Kasumi-1 (cell line): ENCODE measurements at places on chromosomes 7 and 10.

- no peak for DNase-seq
These were observed 50.8 kb downstream of the PHYHIPL start for GRCh38 chr10:59227136-59227673.

- DNase-seq: no peak
These were observed 84.2 kb downstream of the PAXIP1 start for GRCh38 chr7:154918741-154919140.

DNA sequence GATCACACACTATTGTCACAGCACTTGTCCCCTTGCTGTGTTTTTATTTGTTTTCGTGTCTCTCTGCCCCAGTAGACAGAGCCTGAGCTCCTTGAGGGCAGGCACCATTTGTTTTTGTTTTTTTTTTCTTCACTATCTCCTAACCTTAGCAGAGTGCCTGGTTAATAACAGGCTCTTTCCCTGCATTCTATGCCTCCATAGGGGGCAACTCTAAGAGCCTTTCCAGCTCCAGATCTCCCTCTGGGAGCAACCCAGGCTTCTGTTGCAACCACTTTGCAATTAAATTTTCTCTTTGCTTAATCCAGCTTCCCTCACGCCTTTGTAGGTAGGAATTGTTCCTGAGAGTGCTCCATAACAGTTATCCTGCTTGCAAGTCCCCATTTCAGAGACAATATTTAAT, 148.4 kb downstream of the PLXDC2 start:
- DNase-seq: no peak

DNA sequence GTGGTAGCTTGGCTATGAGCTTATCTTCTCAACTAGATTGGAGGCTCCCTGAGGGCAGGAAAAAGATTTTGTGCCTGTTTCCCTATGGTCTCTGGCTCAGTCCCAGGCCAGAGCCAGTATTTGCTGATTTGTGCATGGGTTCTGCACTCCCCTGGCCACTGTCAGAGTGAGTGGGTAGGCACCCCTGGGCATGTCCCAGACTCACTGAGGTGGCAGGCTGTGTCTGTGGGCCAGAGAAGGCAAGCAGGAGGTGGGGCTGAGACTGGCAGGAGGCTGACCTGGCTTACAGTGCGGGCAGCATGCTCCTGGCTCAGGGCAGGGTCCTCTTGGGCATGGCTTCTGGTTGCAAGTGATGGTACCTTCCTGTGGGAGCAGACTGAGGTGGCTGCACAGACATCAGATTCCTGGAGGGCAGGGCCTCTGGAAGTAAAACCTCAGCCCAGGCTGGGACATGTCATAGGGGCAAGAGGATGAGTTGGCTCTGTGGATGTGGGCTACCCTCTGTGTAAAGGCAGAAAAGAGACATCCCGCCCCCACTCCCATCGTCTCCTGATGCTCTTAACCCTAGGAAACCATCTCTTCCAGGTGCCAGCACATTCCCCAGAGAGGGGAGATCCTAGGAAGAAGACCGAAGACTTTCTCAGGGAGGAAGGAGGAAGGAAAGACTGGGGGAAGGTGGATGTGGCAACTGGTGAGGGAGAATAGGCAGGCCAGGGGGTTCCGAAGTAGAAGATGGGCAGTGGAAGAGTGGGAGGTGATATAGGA, 4.3 kb downstream of the KCP start:
- no peak for DNase-seq

DNA sequence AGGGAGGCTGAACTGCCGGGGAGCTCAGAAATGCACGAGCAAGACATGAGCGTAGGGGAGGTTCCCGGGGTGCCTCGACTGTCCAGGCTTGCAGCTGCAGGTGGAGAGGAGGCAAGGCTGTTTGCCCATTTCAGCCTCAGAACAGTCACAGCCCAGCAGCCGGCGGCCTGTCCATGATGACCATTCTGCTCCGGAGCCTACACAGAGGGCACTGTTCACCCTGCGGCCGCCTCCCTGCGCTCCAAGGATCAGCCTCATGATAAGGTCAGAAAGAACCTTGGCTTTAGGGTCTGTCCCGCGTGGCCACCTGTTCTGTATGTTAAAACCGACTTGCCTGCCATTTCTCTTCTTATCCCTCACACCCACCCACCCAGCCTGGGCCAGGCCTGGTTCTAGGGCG, 21.9 kb upstream of the CFAP46 start:
- no peak for DNase-seq

DNA sequence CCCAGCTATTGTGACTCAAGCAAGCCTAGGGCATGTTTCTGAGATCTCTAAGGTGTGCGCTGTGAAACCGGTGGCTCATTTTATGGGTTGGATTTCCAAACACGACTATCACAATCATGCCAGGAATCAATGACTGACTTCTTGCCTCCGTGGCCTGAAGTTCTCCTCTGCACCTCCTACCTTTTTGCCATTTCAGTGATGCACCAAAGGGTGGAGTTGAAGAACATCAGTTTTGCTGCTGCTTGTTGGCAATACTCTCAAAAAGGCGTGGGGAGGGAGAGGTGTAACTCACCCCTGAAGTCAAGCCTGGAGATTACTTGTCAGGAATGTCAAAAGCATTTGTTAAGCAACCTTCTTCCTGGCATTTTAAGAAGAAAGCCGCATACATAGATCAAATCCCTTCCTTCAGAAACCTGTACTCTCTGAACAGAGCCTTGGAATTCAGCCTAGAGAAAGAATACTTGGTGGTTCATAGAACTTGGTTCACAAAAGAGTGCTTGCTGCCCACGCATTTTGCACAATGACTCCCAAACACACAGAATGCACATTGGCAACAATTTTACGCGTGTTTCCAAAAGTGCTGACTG, 41.0 kb downstream of the KIAA1217 start:
- DNase-seq: no peak

DNA sequence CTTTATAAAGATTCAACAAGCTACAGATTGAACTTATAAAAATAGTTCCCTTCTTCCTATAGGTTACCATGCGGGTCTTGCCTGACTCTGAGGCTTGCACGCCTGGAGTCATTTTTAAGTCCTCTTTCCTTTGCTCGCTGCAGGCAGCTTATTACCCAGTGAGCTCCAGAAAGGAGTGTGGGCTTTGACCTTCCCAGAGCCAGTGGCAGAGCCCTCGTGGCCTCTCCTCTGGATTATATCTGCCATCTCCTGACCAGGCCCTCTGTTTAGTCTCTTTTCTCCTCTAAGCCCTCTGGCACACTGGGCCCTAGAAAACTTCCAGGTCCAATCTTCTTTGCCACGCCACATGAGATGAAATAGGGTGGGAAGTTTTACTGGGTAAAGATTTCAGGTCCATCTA, 39.9 kb upstream of the EZH2 start:
- no peak for DNase-seq

- DNase-seq: peak; percentile 28
These were observed 29.8 kb upstream of the PURB start for GRCh38 chr7:44914992-44915607.

- no peak for DNase-seq
These were observed 48.7 kb upstream of the SLC35G1 start for GRCh38 chr10:93844979-93845626.

DNA sequence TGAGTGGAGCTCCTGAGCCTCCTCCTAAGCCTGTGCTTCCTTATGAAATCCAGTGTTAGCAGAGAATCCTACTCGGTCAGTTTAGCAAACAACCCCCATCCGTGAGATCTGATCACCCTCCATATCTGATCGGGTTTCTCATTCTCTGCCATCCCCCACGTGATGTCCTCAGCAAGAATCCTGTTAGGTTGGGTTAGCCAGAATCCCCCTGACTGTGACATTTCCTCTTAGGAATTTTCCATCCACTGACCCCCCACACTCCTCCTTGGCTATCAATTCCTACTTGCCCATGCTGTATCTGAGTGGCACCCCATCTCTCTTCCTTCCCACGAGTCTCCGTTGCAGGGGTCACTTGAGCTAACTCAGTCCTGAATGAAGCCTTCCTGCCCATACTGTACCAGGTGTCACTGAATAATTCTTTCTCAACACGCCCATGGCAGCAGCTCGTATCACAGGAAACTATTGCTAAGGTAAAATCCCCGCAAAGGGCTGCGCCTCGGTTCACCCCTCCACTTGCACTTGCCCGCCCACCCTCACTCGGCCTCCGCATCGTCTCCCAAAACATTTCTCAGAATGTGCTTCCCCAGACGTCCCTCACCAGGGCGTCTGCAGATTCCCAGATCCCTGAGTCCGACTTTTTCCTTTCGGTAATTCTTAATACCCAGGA, 44.1 kb downstream of the MYOF start:
- no peak for DNase-seq

DNA sequence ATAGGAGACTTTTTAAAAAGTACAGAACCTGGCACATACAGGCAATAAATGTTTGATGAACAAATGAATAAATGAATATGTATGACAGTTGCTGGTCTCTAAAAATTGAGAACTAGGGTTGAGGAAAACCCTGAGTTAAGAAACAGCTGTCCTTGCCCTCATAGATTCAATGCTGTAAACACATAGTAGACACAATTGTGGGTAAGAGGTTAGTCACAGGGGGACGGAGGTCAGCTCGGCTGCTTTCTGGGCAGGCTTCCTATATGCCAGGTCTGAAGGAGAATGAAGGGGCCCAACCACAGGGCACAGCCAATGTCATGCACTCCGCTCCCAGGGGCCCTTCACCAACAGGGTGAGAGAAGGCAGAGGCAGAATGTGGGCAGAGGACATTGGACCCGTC, 143.3 kb upstream of the RSU1 start:
- DNase-seq: no peak

GRCh38 chr7:26153823-26154783, 2.1 kb downstream of the NFE2L3 start:
- DNase-seq: peak; percentile 19

DNA sequence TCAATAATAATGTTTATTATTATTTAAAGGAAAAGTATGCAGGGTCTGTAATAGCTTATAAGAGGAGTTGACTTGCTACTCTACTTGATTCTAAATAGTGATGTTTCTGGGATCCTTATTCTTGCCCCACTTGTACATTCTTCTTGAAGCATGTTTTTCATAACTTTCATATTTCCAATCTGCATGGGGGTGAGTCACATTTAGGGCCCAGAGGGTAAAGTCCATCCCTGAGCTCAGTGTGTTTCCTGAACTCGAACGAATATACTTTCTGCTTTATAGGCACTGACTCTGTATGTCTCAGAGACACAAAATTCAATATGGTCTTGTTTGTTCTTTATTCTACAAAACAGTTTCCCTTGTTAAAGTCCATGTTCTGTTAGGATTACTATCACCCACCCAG, 61.0 kb upstream of the SMIM30 start:
- DNase-seq: no peak

DNA sequence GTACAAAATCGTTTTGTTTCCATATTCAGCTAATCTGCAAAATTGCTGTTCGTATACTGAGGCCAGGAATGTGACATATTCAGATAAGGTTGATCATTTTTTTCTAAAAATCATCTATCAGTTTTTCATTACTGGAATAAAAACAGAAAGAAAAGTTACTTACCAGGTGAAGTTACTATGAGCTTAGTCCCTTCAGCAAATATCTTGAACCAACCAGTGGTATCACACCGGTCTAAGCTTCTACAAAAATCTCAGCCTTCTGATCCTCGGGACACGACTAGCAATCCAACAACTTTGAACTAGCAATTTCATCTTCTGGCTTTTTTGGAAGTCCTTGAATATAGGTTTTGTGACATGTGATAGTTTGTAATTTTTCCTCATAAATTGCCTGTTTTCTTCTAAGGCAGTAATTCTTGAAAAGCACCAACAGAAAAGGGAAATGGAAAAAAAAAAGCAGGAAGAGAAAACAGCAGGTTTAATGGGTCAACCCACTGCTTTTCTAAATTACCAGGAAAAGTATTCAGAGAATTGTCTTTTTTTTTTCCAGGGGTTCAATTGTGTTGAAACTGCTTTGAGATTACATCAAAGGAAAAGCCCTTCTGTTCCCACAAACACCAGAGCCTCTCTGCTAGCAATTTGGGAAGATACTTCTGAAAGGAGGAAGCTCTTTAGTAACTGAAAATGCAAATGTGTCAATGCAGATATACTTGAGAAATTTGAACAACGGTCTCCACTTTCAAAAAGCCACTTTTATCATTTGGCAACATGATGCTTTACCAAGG, 2.9 kb upstream of the TARP start:
- peak; percentile 67 for DNase-seq

DNA sequence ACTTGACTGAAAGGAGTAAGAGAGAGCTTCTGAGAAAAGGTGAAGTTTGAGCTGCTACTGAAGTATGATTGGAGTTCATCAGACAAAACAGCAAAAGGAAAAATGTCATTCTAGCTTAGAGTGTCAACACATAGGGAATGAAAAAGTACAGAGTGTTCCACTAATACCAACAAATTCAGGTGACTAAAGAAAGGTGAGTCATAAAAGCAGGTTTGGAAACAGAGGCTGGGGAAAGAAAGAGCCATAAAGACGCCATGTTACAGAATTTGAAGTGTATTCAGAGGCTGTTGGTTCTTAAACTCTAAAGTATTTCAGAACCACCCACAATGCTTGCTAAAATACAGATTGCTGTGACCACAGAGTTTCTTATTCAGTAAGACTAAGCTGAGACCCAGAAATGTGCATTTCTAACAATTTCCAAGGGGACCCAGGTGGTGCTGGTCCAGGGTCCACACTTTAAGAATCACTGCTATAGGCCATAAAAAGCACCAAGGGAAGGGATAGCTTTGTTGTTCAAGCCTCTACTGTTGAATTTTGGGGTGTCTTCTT, 143.1 kb downstream of the ELAPOR2 start:
- no peak for DNase-seq

- DNase-seq: no peak
These were observed 765 bp downstream of the WBP1L start for GRCh38 chr10:102744374-102745051.

DNA sequence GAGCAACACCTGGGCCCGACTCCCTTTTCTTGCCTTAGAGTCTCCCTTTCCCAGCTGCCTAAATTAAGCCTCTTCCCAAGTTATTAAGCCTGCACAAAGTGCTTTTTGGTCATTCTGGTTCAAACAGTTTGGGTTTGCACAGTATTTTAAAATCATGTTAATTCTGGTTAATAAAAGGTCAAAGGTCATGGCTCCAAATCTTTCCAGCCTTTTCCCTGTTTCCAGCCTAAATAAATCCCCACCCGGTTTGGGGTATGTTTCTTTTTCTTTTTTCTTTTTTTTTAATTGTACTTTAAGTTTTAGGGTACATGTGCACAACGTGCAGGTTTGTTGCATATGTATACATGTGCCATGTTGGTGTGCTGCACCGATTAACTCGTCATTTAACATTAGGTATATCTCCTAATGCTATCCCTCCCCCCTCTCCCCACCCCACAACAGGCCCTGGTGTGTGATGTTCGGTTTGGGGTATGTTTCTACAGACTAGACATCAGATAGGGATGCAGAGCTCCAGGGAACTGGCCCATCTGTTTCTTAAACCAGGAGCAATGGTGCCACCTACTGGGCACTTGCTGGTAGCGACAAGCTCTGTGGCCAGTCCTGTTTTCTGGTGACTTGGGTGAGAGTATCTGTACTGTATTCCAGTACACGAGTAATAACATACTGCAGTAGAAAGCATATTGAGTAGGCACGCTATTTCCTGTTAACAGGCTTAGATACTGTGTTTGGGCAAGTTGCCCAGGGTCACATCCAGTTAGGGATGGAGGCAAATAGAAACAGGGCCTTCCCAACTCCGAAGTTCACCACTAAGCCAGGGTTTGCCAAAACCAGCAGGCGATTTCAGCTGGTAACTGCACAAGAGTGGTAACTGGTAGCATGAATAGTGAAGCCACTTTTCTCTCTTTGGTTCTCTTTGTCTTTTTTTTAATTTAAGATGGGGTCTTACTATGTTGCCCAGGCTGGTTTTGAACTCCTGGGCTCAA, 60.6 kb upstream of the TRIM8 start:
- DNase-seq: peak; percentile 99

- DNase-seq: no peak
These were observed 171.8 kb downstream of the PRKAG2 start for GRCh38 chr7:151704960-151705635.

- peak; percentile 16 for DNase-seq
These were observed 132.3 kb upstream of the POT1 start for GRCh38 chr7:125061776-125062397.

GRCh38 chr7:24717247-24717622, 40.0 kb downstream of the GSDME start:
- DNase-seq: no peak
